ENCODE measurements at places on chromosomes 12 and 14.

DNA sequence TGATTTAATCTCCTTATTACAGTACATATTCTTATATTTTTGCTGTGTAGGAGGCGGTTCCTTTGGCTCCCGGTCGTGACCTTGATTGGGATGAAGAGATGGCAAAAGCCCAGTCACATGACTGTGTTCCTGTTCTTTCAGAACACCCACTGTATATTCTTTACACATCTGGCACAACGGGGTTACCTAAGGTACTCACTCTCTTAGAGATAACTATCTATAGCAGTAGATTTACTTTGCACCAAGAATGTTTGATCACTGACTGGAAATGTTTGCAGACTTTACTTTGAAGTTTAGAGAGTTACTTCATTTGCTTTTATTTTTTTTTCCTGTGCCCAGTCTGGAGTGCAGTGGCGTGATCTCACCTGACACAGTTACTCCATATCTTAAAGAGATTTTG lies 65.2 kb downstream of the ACSS3 start:
- no peak for DNase-seq

GRCh38 chr14:99258341-99258861 lies 13.6 kb downstream of the BCL11B start:
- no peak for DNase-seq

DNA sequence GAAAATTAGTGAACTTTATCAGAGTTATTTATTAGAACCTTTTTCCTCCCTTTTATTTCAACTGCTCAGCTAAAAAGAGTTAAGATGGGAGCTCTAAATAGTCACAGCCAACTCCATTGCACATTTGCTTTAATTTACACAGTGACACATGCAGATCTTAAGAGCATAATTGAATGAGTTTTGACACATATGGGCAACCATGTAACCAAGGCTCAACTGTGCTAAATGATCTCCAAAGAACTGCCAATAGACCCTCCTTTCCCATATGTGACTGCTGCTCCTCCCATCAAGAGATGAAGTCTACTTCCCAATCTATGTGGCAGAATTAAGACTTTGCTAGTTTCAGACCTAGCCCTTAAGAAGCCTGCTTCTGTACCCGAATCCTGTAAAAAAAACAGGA lies 960.0 kb downstream of the BCL11B start:
- no peak for DNase-seq

- DNase-seq: no peak
Observed at GRCh38 chr12:117936722-117937484, 31.9 kb downstream of the KSR2 start.

DNA sequence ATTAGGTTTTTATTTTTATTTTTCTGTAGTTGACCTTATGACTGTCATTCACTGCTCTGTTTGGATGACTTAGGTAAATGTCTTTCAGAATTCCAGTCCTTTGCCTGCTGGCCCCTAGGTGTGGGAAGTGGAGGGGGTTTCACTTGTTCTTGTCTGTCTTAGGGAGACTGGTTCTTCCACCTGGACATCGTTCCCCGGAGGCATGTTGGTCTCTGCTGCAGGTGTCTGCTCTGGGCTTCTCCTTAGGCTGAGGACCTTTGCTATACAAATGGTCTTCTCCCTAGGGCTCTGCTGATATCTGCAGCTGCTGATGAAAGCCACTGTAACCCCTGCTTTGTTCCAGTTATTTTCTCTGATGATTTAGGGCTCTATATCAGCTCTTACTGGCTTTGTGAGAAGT lies 97.1 kb downstream of the OTOGL start:
- DNase-seq: no peak

GRCh38 chr12:71178162-71178561 lies 20.4 kb upstream of the TSPAN8 start:
- no peak for DNase-seq

Data from stimulated activated CD8-positive, alpha-beta memory T cell treated with anti-CD3 and anti-CD28 coated beads, Interleukin-15, amount 100 ng/mL, for 48 hours (primary cell).